AML-193 (cell line): ENCODE measurements at places on chromosomes 5 and 9.
A peak's percentile ranks its signal among the peaks of the same experiment; 100 is the strongest.

- no peak for DNase-seq
Observed at GRCh38 chr9:130636648-130637020, 27.8 kb upstream of the PRDM12 start.

DNA sequence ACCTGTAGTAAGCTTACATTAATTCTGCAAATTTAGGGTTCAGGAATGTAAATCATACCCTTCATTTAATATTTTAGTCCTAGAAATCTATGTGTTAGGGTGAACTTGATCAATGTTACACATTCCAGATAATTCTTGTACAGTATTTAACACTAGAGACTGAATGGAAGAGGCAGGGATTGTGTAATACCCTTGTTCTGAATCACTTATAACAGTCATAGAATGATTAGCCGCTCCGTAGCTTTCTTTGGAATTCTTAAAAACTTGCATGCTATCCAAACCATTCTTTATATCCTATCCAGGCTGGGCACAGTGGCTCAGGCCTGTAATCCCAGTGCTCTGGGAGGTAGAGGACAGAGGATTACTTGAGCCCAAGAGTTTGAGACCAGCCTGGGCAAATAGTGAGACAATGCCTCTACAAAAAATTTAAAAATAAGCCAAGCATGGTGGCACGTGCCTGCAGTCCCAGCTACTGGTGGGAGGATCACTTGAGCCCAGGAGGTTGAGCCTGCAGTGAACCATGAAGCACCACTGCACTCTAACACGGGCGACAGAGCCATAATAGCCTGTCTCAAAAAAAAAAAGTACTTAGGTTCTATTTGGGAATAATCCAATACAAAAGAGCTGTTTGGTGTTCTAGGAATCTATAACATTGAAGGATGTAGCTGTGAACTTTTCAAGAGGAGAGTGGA is 8.3 kb downstream of the ZNF483 start:
- DNase-seq: no peak

DNA sequence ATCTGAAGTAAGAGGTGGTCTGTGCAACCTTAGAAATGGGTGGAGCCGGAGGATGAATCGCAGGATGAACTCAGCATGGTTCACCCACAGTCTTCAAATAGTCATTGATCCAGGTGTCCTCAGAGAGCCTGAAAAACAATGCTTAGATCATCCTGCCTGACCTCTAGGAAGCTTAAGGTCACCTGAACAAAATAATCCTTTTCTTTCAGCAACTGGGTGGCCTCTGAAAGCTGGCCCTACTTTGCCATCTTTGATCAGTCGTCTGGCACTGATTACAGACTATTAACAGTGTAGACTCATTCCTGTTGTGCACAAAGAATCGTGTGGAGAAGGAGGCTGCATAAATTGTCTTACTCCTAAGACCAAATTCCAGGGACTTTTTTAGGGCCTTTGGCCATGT is 50.7 kb downstream of the PIP5K1B start:
- no peak for DNase-seq

GRCh38 chr5:132526290-132526973 is 16.9 kb downstream of the IL5 start:
- DNase-seq: peak; percentile 41

DNA sequence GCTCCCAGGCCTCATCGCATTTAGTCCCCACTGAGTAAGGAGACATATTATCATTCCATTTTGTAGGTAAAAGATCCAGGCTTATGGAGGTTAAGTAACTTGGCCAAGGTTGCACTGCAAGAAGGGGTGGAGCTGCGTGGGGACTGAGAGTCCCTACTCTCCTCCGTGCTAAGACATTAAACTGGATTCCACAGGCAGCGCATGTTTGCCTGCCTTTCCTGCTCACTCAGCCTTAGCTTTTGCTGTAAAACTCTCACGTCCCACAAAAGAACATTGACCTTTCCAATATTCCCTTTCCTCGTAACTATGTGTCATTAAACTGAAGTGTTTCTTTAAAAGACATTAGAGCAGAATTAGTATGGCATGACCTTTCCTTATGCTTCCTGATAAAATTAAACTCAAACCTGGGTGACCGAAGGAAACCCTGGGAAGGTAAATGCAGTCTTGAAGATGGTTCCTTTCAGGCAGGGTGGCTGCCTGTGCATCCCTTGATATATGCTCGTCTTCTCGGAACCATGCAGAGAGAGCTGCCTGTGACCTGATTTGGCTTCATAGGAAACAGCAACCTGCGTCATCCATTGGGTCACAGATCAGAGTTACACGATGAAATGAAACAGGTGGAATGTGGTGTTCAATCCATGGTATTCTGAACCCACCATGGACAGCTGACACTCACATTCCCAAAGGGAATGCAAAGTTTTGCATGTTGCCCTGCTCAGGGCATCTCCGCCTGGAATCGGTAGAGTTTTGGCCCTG is 85.9 kb downstream of the TMEM252 start:
- DNase-seq: no peak

GRCh38 chr5:22531986-22532385 is 321.2 kb downstream of the CDH12 start:
- DNase-seq: no peak

DNA sequence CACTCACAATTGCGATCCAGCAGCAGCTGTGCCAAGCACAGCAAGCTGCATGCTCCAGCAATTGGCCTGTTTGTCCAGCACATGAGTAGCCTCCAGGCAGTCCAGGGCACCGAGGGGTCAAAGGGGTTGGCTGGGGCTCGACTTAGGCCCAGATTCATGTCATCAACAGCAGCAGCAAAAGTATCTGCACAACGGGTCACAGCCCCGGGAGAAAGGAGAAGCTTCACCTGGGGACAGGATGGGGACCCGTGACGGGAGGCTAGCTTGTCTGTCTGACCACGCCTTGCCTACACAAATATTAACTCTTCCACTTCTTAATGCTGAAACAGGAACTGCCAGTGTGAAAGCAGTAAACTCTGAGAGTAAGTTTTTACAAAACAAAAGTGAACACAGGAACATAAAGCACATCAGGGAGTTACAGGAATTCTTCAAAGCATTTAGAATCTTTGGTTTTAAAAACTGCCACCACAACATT is 191.2 kb downstream of the PIK3R1 start:
- DNase-seq: no peak

DNA sequence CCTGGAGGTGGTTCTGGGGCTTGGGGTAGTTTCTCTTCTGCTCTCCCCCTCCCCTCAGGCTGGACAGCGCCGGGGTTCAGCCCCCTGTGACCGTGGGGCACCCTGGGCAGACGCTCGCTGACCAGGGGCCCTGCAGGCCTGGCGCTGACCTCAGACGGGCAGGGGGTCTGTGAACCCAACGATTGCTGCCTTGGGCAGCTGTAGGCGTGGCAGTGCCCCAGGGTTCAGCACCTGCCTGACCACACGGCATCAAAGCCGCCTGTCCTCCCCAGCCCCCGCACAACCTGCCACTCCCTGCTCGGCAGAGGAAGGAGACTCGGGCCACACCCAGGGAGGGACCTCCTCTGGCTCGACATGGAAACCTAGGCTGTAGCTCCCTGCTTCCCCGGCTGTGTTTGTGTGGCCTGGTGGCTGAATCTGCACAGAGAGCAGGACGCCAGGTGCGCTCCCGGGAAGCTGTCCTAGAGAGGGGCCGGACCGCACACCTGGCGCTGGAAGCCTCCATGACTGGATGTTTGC is 12.2 kb downstream of the LCN12 start:
- DNase-seq: no peak
